ENCODE measurements at places on chromosomes 16 and 17.

DNA sequence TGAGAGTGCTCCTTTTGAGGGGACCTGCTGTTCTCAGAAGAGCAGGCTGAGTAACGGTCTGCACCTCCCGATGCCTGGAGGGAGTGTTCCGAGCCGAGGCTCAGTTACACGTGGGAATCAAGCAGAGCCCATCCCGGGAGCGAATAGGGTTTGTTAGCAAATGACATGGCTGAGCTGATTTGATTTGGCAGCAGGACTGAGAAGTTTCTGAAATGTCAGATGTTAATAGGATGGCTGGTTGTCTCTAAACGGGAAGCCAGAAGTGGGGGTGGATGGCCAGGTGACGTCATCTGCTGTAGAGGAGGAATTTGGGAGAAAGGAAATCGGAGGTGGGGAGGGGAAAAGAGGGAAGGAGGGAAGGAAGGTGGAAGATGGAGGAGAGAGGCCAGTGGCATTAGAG is 128.0 kb downstream of the RAP1GAP2 start:
- no peak for DNase-seq

- no peak for DNase-seq
Measured at GRCh38 chr17:67082107-67082506, 37.8 kb downstream of the CACNG1 start.

GRCh38 chr16:28898266-28898665 is 20.0 kb downstream of the ATP2A1 start:
- DNase-seq, result no peak

- DNase-seq, result no peak
Measured at GRCh38 chr17:28328325-28328724, 6.9 kb downstream of the IFT20 start.

GRCh38 chr16:55508941-55509931 is at the start of gene LPCAT2:
TSS of gene LPCAT2 (plus strand) at chr16:55509072. CDS start at chr16:55509182, 110 bp downstream.
- DNase-seq, result no peak

DNA sequence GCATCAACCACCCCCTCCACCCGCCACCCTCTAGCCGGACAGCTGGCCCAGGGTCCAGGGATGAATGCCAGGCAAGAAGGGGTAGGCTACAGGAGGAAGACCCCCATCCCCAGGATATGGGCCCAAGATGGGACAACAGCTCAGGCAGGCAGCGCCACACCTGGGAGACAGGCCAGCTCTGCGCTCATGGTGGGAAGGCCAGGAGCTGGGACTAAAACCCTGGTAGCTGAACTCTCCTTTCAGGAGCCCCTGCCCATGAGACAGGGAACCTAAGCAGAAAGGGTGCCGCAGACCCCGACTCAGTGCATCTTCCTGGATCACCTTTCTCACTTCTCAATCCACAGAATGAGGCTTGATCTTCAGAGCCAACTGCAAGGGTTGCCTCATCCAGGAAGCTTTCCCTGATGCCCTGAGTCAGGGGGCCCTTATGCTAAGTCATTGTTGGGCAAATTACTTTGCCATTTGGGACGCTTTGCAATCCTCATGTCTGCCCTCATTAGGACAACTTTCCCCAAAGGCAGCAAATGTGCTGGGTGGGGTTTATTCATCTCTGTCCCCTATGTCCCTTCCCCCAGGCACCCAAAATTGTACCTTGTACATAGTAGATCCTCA is 9.0 kb downstream of the ZDHHC1 start:
- no peak for DNase-seq

DNA sequence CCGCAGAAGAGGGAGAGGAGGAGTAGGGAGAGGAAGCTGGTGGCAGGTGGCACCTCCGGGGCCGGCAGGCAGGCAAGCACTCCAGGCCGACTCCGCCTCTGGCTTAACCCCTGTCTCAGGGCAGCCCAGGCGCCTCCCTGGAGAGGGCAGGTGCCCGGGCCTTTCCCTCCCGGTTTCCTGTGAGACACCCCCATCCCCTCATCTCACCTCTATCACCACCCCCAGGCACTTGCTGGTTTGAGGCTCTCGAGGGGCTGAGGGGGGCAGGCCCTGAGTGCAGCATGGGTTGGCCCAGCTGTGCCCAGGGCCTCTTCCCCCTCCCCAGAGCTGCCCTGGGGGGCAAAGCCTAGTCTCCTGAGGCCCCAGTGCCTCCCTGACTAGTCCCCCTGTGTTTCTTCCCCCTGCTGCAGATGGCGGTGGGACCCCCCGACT is 6.0 kb downstream of the DOC2A start:
- no peak for DNase-seq

DNA sequence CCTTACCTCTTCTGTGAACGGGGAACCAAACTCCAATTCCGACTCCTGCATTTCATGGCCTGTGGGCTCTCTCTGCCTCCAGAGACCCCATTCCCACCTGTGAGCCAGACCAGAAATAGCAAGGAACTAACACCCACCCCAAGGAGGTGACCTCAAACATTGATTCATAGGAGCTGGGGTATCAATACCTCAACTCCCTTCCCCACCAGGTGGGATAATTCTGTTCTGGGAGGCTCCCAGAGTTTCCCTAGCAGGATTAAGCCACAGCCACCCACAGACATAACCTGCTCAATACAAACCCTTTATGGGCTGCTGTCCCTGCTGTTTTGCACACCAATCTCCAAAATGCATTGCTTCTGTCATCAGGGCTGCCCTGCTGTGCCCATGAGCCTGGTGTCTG is 59.6 kb upstream of the FOXF1 start:
- DNase-seq, result no peak

- no peak for DNase-seq
Measured at GRCh38 chr17:28747801-28748750, 4.3 kb downstream of the TRAF4 start.

GRCh38 chr17:14019186-14019956 is 49.9 kb upstream of the COX10 start:
- no peak for DNase-seq

GRCh38 chr16:58863042-58863441 is 128.9 kb upstream of the GOT2 start:
- DNase-seq, result no peak

GRCh38 chr16:50351952-50352351 is 16.8 kb downstream of the BRD7 start:
- DNase-seq, result no peak

GRCh38 chr17:57368637-57369336 is 112.5 kb downstream of the MSI2 start:
- DNase-seq, result no peak

GRCh38 chr17:31318298-31318801 is 3.1 kb downstream of the EVI2A start:
- peak; percentile 52 for DNase-seq

DNA sequence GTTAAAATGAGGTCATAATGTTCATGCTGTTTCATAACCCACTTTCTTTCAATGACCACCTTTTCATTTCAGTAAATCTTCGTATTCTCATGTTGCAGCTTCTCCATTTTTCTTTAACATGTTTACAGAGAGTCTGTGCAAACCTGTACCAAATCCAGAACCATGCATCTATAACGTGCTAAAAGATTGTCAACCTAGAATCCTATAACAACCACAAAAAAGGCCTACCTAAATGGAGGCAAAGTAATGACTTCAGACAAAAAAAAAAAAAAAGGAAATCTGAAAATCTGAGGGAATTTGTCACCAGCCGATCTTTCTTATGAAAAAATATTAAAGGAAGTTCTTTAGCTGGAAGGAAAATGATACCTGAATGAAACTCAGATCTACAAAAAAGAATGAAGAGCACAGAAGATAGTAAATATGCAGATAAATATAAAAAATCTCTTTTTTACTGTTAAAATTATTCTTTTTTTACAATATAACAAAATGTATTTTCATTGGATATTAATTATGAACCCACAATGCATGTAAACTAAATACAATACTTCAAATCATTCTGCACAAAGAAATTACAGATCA is 1.4 kb upstream of the SLFN11 start:
- no peak for DNase-seq

- DNase-seq, result no peak
Measured at GRCh38 chr16:2386990-2387389, 42.3 kb upstream of the CCNF start.

GRCh38 chr16:87845213-87845612 is 24.1 kb downstream of the SLC7A5 start:
- no peak for DNase-seq

- no peak for DNase-seq
Measured at GRCh38 chr17:37392024-37392590, 14.5 kb downstream of the ACACA start.

DNA sequence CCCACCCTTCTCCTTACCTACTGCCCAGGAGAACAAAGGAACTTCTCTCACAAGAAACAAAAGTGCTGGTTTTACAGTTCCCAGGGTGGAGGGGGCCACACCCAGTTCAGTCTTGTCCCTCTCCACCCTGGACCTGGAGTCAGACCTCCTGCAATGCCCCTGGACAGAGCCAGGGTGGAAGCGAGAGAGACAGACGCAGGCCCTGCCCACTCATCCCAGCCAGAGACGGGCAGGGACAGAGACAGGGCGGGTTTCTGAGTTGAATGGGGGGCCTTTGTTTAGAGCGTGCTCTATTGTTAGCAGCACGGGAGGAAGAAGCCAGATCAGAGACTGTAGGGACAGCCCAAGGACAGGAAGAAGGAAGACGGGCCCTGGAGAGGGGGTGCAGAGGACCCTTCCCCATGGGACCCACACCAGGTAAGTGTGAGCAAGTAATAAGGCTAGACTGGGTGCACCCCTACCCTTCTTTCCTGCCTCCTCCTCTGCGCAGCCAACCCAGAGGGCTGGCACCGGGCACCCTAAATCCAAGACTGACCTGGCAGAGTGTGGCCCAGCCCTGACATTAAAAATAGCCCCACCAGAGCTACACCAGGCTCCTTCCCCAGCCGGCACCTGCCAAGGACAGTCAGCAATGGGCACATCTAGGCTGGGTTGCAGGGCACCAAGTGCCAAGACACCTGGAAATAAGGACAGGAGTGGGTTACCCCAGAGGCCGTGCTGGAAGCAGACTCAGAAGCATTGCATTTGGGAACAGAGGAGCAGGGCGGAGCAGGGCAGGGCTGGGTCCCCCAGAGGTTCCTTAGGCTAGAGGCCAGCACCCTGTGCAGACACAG is 10.9 kb downstream of the JUP start:
- no peak for DNase-seq

GRCh38 chr17:75159196-75160031 is 5.1 kb upstream of the JPT1 start:
- DNase-seq, result no peak

GRCh38 chr16:10981697-10982216 is 37.4 kb downstream of the CLEC16A start:
- DNase-seq, result no peak

DNA sequence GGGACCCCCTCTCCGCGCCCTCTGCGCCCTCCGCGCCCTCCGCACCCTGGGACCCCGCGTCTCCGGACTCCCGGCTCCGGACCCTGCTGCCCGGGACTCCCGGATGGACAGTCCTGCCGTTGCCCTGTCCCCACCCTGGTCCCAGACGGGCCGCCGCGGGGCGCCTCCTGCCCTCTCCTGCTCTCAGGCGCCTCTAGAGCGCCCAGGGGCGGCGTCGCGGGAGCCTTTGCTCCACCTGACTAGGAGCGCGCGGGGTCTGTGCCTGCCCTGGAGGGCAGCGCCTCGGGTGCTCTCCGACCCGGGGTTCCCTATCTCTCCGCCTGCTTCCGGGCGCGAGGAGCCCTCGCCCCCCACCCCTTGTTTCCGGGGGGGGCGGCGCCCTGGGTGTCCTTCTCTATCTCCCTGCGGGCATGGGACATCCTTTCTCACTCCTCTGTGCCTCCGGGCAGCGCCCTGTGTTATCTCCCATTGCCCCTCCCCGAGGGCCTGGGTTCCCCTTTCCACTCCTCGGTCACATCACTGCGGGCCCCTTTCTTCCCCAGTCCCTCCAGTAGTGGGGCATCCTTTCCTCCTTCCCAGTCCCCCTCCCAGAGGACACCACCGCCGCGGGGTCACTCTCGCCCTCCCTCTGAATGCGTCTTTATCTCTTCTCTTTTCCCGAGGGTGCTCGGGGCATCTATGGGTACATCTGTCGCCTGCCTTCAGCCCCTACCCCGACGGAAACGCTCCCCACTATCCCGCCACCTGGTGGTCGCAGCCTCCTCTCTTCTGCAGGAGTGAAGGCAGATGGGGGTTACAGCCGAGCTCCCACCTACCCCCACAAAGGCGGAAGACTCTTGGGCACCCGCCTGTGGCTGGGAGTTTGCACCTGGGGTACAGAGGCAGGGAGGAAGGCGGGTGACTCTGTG is 875 bp downstream of the PRKCB start:
- DNase-seq, result peak; percentile 70

DNA sequence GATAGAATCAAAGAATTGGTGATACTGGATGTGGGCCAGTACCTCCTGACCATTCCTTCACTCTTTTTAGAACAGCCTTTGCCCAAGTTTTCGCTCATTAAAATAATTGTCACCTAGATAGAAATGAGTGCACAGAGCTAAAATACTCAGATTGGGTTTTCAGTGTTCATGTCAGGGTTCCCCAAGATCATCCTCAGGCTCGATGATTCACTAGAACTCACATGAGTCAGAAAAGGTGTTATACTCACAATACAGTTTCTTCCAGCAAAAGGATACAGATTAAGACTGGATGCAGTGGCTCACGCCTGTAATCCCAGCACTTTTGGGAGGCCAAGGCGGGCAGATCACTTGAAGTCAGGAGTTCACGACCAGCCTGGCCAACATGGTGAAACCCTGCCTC is 19.9 kb downstream of the ERCC4 start:
- no peak for DNase-seq

DNA sequence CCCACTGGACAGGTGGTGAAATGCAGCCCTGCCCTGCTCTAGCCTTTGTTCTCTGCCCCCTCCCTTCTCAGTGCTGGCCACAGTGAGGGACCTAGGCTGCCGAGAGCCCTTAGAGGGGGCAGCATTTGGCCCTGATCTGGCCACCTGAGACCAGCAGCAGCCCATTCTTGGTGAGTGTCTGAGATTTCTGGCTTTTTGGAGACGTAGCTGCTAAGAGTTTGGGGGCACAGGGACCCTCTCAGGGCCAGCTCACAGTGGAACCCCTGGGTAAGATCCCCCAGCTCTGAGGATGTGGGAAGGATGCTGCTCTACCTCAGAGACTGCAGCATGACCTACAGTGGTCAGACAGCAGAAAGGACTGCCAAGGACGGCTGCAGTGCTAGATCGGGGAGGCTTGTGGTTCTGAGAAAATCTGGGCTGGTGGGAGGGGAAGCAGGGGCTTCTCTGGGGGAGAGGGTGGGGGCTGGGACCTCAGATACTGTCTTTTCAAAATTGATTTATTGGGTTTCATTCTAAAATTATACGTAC is 13.3 kb downstream of the GRB7 start:
- no peak for DNase-seq

- DNase-seq, result no peak
Measured at GRCh38 chr17:35496451-35497290, 40.8 kb downstream of the SLFN12L start.

- DNase-seq, result no peak
Measured at GRCh38 chr17:647324-648197, 67.1 kb downstream of the VPS53 start.

GRCh38 chr17:40793832-40794231 is 5.9 kb downstream of the KRT28 start:
- no peak for DNase-seq

- no peak for DNase-seq
Measured at GRCh38 chr17:56688151-56688550, 94.7 kb downstream of the NOG start.

- no peak for DNase-seq
Measured at GRCh38 chr16:1338119-1338730, 4.8 kb downstream of the BAIAP3 start.
